ENCODE measurements at places on chromosomes 16 and 17.

- no peak for DNase-seq
These were observed 49.8 kb downstream of the IRX3 start for GRCh38 chr16:54236773-54237172.

- DNase-seq = no peak
These were observed at the start of gene CPNE2 for GRCh38 chr16:57091975-57092785. CPNE2 (plus strand) TSS chr16:57092583; CDS start chr16:57110743, 18,160 bp downstream.

DNA sequence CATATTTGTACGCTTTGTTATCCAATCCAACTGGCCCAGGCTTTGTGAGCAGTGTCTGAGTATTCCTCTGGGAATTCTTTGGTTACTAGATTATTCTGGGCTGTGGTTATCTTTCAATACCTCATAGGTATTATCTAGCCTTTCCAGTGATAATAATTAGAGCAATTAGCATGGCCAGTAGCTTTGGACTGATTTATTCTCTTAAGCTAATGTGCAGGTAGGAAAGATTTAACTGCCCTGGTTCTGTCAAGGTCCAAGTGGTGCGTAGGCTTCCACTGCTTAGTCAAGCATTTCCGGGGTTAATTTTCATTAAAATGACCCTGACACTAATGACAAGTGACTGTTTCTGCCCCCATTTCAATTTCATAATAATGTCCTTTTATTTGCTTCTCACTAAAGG lies 54.2 kb upstream of the PMFBP1 start:
- DNase-seq = no peak

DNA sequence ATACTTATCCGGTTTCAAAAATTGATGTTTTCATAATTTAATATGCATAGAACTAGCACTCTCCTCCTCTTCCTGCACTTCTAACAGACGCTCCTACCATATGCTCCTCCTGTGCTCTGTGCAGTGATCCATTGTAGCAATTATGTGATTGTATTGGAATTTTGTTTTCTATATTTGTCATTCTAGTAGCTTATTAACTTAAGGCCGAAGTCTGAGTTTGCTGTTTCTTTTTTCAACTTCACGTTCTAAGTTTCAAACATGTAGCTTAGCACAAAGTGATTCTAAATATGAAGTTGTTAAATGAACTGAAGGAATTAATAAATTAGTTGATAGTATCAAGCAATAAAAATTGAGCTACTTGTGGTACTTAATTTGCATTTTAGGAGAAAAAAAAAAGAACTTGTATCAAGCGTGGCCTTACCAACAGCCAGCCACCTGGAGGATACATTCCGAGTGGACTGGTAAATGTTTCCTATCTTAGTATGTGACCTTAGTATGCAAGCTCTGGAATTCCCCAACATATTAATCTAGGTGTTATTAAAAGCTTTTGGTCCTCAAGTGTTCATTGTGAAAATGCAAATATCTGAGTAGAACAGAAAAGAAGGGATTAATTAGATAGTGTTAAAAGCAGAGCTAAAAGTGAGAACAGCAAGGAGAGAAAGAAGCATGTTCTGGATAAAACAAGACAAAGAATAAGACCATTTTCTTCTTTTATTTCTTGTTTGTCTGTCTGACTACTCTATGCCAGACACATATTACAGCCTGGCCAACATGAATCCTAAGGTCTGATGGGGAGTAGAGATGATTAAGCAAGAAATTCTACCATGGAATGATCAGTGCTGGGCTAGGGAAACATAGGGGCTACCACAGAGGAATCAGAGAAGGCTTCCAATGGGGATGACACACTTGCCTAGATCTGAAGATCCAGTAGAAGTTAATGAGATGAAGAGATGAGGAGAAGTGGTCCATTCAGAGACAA lies 290.4 kb upstream of the MON1B start:
- DNase-seq = no peak

- DNase-seq = no peak
These were observed 49.1 kb downstream of the PHLPP2 start for GRCh38 chr16:71675380-71675779.

- DNase-seq = no peak
These were observed 98.9 kb downstream of the SOCS1 start for GRCh38 chr16:11157143-11157542.

- no peak for DNase-seq
These were observed 115.1 kb downstream of the ABCA8 start for GRCh38 chr17:68840073-68840472.

- DNase-seq = no peak
These were observed 2.1 kb upstream of the MFAP4 start for GRCh38 chr17:19388791-19389785.

DNA sequence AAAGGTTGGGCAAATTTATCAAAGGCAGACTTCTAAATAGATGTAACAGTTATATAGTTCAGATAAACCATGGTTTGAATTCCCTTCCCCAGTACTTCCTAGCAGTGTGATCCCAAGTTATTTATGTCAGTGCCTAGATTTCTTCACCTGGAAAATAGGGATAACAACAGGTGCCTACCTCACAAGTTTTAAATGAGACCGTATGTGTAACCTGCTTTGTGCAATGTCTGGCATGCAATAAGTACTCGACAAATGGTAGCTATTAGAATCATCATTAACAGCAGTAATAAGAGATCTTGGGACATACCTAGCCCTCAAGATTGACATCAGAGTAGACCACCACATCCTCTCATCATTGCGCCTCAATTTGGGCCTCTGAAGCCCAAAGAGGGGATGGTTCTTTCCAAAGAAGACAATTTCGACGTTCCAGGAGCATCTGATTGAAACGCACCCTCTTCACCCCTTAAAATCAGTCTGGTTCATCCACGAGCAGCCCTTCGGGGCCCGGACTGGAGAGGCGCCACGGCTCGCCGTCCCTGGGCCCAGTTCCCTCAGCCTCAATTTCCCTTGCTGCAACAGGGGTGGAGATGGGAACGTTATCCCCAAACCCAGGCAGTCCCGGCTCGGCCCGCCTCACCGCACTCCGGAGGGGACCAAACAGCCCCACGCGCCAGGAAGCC lies 541 bp downstream of the ACACA start:
- no peak for DNase-seq

DNA sequence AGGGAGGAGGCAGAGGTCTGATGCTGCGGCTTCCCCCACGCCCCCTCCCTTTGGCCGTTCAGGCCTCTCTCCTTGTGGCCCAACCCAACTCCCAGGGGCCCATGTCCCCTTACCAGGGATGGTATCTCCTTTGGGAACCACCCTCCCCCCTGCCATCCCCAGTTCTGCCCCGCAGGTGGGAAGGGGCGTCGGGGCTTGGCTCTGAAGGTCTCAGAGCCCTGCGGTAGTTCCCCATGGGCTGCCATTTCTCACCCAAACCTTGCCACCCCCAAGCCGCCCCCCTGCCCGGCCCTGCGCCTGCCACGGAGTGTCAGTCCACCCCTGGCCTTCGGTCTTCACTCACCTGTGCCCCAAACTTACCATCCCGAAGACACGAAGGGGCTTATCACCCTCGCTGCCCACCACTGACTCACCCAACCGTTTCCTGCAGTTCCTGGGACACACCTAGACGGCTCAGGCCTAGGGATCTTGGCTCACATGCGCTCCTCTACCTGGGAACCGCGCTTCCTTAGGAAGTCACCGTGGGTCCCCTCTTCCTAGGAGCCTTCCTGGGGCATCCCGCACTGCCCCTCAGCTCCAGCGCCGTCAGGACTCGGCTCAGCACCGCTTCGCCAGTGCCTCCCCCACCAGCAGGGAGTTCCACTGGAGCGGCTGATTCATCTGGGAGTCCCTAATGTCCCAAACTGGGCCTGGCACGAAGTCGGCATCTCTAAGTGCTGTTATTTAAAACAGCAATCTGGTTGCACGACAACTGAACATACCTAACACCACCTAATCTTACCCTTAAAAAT lies 1.1 kb upstream of the DOC2A start:
- no peak for DNase-seq

DNA sequence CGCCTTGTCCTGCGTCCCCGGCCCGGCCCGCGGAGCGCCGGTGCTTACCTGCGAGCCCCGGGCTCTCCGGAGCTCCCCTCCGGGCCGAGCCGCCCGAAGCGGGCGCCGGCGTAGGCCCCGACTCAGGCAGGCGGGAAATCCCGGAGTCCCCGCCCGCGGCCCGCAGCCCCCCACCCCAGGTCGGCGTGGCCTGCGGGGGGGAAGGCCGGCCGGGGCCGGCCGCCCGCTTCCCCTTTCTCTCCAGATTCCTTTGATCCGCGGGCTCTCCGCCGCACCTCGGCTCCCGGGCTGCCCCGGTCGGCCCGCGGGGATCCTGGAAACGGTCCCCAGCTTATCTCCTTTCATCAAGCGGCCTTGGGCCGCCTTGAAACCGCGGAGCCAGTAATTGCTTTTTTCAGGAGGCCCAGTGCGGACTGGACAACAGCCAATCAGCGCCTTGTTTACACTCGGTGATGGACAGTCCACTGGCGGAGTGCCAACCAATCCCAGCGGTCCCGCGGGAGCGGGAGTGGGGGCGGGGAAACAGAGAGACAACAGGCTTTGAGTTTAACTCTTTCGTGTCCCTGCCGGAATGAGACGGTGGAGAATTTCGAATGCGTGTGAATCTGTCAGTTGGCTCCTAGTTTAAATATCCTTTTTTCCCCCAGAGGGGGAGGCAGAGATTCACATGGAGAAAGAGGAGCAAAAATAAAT lies 1.4 kb upstream of the BAHCC1 start:
- peak; percentile 99 for DNase-seq

DNA sequence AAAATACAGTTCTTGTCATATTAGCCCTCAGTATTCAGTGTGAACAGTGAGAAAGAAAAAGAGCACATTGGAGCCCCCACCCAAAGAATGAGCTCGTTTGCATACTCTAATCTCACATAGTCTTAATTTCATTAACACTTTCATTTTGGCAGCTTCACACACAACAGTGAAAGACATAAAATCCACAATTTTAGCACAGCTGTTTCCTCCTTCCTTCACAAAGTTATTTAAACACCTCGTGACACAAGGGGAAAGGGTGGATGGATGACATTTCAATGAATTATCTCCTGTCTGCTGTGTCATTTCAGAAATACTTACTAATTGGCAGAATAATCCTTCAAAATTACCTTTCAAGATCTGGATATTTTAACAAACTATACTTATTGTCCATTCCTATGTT lies 299.3 kb downstream of the KCNJ2 start:
- DNase-seq = no peak

- no peak for DNase-seq
These were observed 53.1 kb downstream of the ANKFN1 start for GRCh38 chr17:56206351-56206750.

GRCh38 chr17:65514541-65514940 lies 46.9 kb downstream of the AXIN2 start:
- DNase-seq = no peak

- no peak for DNase-seq
These were observed 10.6 kb downstream of the ATP6V0D1 start for GRCh38 chr16:67470359-67470758.

GRCh38 chr17:18231164-18231563 lies 5.7 kb downstream of the LLGL1 start:
- no peak for DNase-seq

- DNase-seq = no peak
These were observed 73.2 kb downstream of the RMI2 start for GRCh38 chr16:11418506-11418905.

DNA sequence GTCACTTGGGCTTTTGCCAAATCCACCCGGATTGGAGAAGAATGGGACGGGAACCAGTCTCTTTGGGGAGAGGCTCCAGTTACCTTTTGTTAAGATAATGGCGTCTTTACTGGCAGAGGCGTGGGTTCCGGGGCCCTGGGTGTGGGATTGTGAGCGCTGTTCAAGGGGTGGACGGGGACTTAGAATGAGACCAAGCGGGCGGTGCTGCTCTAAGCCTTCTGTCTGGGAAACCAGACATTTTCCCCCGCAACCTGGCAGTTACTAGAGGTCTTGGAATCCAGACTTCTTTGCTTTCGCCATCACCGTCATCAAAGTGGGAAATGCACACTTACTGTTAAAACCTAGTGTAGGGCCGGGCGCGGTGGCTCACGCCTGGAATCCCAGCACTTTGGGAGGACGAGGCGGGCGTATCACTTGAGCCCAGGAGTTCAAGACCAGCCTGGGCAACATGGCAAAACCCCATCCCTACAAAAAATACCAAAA lies 706 bp downstream of the TEN1 start:
- no peak for DNase-seq

DNA sequence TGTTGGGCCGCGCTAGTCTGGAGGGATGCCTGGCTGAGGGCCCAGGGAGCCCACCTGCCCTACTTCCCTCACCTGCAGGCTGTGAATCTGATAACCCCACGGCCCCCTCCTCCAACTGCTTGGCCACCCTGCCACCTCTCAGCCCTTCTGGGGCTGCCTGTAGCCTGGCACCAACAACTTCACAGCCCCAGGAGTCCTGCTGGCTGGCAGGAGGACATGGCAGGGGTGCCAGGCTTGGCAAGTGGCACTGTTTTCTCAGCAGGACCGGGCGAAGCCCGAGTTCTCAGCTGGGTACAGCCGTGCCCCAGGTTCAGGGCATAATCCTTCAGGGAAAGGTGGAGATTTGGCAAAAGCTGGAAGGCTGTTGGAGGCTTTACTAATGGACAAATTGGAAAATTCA lies 129.6 kb downstream of the CMIP start:
- DNase-seq = no peak

DNA sequence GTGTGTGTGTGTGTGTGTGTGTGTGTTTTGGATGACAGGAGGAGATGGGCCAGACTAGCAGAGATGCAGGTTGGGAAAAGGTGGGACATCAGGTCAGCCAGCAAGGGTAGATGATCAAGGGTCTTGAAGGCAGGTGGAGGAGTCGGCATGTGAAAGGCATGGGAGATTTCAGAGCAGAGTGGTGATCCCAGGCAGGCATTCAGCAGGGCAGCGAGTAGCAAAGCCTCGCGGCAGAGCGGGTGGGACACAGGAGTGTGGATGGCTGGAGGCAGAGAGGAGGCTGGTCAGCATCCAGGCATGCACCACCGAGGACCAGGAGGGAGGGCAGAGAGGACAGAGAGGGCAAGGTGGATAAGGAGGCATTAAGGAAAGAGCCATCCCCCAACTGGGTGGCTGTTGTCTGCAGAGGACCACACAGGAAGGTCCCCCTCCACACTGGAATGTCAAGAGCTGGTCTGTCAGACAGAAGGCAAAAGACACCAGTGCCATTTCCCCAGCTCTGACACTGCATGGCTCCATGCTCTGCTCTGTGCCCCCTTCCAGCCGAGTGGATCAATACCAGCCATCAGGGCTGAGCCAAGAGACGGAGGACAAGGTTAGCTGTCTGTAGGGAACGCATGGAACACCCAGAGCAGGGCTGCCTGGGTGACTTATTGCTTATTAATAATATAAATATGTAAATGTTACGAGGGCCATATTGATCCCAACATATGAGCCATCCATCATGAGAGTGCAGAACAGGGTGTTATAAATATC lies 74.8 kb upstream of the RPL38 start:
- no peak for DNase-seq

DNA sequence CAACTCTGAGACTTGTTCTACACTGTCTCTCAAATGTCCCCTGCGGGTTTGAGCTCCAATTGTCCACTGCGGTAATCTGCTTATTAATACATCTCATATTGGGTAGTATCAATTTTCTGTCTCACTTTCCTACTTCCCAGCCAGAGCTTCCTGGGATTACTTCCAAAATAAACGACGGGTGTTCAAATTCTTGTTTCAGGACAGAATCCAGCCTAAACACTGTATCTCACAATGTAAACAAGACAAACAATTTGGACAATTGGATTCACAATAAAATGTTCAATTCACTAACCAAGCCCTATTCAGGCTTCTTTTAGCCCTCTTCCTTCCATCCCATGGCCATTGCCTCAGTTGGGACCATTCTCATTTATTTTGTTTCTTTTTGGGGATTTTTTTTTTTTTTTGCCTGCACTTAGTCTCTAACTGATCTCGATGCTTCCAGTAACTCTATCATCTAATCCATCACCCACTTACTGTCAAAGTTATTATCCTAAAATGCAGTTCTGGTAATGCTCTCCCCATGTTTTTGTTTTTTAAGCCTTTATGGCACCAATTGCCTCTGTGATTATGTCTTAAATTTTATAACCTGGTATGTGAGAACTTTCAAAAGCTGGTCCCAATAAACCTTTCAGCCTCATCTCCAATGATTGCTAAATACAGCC lies 2.0 kb upstream of the VAT1L start:
- DNase-seq = no peak
